ENCODE measurements at places on chromosomes 5 and 9.

GRCh38 chr5:139446956-139447779 is 7.8 kb upstream of the DNAJC18 start:
- DNase-seq, result no peak

- DNase-seq, result no peak
These were observed 58.4 kb downstream of the DAB2IP start for GRCh38 chr9:121709798-121710197.

- DNase-seq, result no peak
These were observed 771.2 kb upstream of the DMAC1 start for GRCh38 chr9:8570776-8571175.

DNA sequence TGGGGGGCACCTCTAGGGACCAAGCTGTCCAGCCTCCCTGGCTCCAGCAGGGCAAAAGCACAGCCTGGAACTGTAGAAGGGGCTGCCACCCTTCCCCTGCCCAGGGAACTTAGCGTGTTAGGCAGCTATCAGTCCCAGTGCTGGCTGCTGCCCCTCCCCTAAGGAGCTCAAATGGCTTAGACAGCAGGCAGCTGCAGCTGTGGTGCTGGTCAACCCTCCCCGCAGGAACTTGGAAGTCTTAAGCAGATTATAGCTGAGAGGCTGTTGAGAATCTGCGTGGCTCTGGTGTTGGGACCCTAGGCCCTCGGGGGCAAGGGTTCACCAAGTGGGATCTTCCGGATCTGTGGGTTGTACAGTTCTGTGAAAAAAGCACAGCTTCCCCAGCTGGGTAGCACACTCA is 536.5 kb upstream of the CDH10 start:
- DNase-seq, result no peak

DNA sequence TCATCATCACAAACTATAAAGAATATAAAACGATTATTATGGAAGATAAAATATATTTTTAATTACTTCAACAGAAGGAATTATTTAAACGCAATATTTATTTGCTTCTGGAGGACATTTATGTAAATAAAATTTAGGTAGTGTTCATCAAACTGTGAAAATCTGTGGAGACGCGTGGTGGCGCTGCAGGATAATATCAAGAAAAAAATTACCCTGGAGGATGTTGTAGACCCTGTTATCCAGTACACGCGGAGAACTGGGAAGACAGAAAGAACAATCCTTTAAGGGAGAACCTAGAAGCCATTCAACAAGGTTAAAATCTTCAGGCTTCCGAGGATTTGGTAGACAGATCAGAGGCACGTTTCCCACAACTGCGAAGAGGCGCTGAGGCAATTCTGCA is at the start of gene PCDHB12:
TSS of gene PCDHB12 (plus strand) at position 242 of the 400 bp plus-strand sequence. CDS start 189 bp downstream, outside the sequence.
- no peak for DNase-seq

All from stimulated activated CD8-positive, alpha-beta memory T cell treated with anti-CD3 and anti-CD28 coated beads, Interleukin-4, amount 100 ng/mL, for 48 hours (primary cell).